Esophagus squamous epithelium (tissue), 5 donors: ENCODE measurements at places on chromosomes 12 and 14.

DNA sequence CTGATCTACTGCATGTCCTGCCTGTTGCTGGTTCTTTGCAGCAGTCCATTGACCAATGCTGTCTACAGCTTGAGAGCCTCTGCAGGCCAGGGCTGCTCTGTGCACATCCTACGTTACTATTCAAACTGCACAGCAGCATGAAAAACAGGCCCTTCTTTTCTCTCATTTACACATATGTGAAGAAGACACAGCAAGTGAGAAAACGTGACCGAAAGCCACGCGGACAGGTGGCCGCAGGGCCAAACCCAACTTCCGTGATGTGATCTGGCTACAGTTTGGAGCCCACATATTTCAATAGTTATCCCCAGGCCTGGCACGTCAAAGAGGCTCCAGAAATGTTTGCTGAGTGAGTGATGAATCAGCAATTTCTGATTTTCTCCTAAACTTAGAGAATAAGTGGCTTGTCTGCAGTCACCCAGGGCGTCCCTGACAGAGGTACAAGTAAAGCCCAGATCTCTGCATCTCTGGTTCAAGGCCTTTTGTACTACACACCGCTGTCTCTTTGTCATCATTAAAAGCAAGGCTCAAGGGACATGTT, 17.9 kb upstream of the TCL1B start:
- H3K4me1 ChIP-seq = no peaks in the 10 kb centered on the region
- no peak overlapping the region for H3K27ac ChIP-seq
- H3K4me3 ChIP-seq = no peak overlapping the region
- DNase-seq = no peak
- H3K36me3 ChIP-seq = no peaks in the 10 kb centered on the region
- no peaks in the 10 kb centered on the region for H3K27me3 ChIP-seq

DNA sequence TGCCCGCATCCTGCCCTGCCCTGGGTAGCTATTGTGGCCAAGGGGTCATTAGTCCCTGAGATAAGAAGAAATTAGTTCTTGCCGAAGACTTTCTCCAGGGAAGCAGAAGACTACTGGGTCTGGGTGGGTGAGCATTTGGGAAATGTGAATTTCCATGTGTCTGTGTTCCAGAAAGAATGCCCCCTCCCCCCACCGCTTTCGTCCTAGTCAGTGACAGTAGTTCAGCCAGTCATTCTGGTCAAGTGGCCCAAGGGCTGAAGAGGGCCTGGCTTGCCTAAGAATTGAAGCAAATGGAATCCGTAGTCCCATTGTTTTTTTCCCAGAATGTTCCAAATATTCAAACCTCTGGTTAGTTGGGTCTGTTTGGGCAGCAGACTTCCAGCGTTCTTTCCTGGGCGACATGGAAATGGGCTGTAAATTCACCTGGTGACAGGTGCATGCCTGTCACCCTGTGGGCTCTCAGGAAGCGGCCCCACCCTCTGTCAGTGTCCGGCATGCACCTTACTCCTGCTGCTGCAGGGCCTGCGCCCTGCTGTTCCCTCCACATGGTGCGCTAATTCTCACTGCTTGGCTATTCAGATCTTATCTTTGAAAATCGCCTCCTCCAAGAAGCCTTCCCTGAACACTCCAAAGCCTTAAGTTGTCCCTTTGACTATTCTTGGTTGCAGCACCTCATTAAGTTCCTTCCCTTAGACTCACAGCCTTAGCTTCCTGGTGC, 1.4 kb upstream of the RFLNA start:
- H3K4me3 ChIP-seq = no peak overlapping the region
- H3K27me3 ChIP-seq = peaks cover 3% of the 10 kb centered on the region
- H3K36me3 ChIP-seq = no peaks in the 10 kb centered on the region
- peaks cover 28% of the 10 kb centered on the region for H3K4me1 ChIP-seq
- no peak for DNase-seq

DNA sequence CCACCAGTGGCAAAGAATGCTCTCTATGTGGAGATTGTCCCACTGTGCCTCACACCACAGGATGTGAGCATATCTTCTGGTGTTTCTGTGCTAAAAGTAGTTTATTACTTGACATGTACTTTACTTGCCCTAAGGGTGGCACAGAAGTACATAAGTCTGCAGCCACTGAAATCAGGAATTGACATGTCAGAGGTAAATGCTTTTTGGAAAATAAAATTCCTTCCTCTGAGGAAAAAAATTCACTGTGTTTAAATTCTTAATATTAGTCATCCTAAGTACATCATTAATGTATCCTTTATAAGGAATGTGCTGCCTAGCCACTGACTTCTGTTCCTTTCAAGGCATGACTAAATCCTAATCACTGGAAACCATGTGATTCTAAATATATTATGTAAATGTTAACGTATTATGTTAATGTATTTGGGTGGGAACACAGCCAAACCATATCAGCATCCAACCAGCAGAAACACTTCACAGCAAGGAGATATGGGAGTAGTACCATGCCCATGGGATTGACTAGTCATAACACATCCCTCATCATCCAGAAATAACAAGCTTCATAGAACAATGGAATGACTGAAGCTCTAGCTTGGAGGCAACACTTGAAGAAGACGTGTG, 239.7 kb upstream of the PPFIA2 start:
- no peak for DNase-seq
- H3K27ac ChIP-seq = no peak overlapping the region
- no peaks in the 10 kb centered on the region for H3K27me3 ChIP-seq
- no peak overlapping the region for H3K4me3 ChIP-seq
- H3K4me1 ChIP-seq = no peaks in the 10 kb centered on the region

DNA sequence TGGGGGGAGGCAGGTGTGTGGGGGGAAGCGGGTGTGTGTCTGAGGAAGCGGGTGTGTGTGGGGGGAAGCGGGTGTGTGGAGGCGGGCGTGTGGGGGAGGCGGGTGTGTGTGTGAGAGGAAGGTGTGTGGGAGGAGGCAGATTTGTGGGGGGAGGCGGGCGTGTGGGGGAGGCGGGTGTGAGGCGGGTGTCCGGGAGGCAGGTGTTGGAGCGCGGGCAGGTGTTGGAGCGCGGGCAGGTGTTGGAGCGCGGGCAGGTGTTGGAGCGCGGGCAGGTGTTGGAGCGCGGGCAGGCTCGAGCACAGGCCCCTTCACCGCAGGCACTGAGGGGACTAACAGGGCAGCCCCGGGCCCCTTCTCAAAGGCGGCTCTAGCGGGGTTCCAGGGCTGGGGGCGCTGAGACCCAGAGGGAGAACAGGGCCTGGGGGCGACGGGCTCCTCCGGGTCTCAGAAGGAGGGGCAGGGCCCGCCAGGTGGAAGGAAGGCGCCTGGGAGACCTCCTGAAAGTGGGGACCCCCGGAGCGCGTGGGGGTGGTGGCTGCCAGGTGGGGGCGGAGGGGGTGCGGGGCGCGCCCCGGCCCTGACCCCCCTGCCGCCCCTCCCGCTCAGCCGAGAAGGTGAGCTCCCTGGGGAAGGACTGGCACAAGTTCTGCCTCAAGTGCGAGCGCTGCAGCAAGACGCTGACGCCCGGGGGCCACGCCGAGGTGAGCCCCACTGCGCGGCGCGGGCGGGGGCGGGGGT, 3.2 kb downstream of the CRIP2 start:
- peak; percentile 35 for DNase-seq
- peaks cover 68% of the 10 kb centered on the region for H3K4me1 ChIP-seq
- no peaks in the 10 kb centered on the region for H3K36me3 ChIP-seq
- H3K27me3 ChIP-seq = no peaks in the 10 kb centered on the region

- H3K27me3 ChIP-seq = no peaks in the 10 kb centered on the region
- peaks cover 10% of the 10 kb centered on the region for H3K4me1 ChIP-seq
- H3K4me3 ChIP-seq = no peak overlapping the region
- no peak for DNase-seq
Observed at GRCh38 chr14:103679351-103679750, 35.9 kb downstream of the XRCC3 start.

DNA sequence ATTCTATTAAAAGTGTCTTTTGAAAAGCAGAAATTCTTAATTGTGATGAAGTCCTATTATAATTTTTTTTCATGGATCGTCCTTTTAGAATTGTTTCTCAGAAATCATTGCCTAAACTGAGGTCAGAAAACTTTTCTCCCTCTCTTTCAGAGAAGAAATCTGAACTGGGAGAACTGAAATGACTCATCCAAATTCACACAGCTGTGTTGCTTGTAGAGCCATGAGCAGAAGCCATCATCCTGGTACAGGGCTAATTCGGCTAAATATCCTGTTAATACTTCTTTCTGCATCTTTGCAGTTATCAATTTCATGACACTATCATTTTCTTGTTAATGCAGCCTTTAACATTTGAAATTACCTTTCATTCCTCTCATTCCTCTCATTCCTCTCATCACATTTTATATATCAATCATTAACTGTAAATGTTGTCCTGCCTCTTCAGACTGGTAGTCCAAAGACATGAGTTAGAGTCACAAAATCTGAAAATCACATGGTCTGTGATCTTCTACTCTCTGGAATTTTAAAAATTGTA, 15.5 kb downstream of the SLC15A5 start:
- no peak overlapping the region for H3K4me3 ChIP-seq
- no peak overlapping the region for H3K27ac ChIP-seq
- H3K4me1 ChIP-seq = no peaks in the 10 kb centered on the region
- DNase-seq = no peak
- no peaks in the 10 kb centered on the region for H3K36me3 ChIP-seq

DNA sequence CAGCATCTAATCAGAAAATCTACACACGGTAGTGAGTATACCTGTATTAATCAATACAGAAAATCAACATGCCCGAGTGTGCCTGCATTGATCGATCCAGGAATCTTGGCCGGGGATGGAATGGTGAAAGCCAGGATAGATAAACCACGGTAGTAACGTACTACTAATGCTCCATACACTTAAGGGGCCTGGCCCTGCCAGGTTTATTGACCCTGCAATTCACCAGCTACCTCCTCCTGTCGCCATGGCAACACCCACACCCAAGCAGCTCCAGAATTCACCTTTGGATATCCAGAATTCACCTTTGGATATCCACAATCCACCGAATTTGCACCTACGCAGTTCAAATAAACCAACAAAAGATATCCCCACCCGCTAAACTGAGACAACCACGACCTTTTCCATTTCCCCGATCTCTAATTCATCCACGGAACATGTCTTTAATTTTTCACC, 14.8 kb upstream of the CALM1 start:
- H3K4me1 ChIP-seq = peaks cover 24% of the 10 kb centered on the region
- DNase-seq = no peak
- no peaks in the 10 kb centered on the region for H3K27me3 ChIP-seq
- H3K27ac ChIP-seq = peak overlapping the region; percentile 99
- peak overlapping the region; percentile 83 for H3K4me3 ChIP-seq
- no peaks in the 10 kb centered on the region for H3K36me3 ChIP-seq

- no peaks in the 10 kb centered on the region for H3K27me3 ChIP-seq
- H3K4me3 ChIP-seq = no peak overlapping the region
- no peak for DNase-seq
Observed at GRCh38 chr14:61451491-61451890, 130.1 kb downstream of the PRKCH start.

DNA sequence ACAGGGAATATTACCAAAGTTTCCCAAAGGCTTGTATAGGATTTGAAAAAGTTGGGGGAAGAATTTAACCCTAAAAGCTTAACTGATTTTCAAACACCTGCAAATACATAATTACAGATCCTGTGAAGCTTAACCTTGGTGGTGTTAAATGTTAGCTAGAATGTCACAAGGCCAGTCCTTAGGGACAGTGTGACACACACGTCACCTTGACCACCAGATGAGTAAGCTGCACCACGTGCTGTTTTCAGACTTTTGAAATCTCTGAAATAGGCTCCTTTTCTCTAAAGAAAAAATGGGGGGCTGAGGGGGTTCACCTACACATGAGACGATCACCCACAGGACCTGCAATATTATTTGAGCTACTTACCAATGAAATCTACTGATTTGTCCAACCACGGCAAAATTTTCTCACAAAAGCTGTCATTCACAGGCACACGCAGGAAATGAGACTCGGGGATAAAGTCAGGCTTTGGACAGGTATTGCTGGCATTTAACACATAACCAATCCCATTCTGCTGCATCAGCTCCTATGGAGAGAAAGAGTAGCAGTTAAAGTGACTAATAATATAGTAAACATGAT, 75.9 kb downstream of the DUSP16 start:
- H3K36me3 ChIP-seq = no peaks in the 10 kb centered on the region
- H3K27ac ChIP-seq = no peak overlapping the region
- no peak overlapping the region for H3K4me3 ChIP-seq
- H3K27me3 ChIP-seq = no peaks in the 10 kb centered on the region
- no peaks in the 10 kb centered on the region for H3K4me1 ChIP-seq
- DNase-seq = no peak

GRCh38 chr14:98103705-98104104, 1168.3 kb downstream of the BCL11B start:
- DNase-seq = no peak
- no peak overlapping the region for H3K4me3 ChIP-seq
- H3K4me1 ChIP-seq = no peaks in the 10 kb centered on the region
- H3K36me3 ChIP-seq = no peaks in the 10 kb centered on the region
- H3K27ac ChIP-seq = no peak overlapping the region

- H3K27ac ChIP-seq = no peak overlapping the region
- no peaks in the 10 kb centered on the region for H3K27me3 ChIP-seq
- H3K4me1 ChIP-seq = peaks cover 3% of the 10 kb centered on the region
- no peak overlapping the region for H3K4me3 ChIP-seq
- peaks cover under 1% of the 10 kb centered on the region for H3K36me3 ChIP-seq
Observed at GRCh38 chr12:105026411-105026810, 40.3 kb downstream of the NOPCHAP1 start.

GRCh38 chr12:14283489-14284144, 81.9 kb upstream of the ATF7IP start:
- no peak overlapping the region for H3K27ac ChIP-seq
- H3K36me3 ChIP-seq = no peaks in the 10 kb centered on the region
- H3K27me3 ChIP-seq = no peaks in the 10 kb centered on the region
- no peaks in the 10 kb centered on the region for H3K4me1 ChIP-seq

- H3K4me3 ChIP-seq = no peak overlapping the region
- peaks cover 16% of the 10 kb centered on the region for H3K4me1 ChIP-seq
- no peaks in the 10 kb centered on the region for H3K27me3 ChIP-seq
- no peak for DNase-seq
- H3K36me3 ChIP-seq = no peaks in the 10 kb centered on the region
Observed at GRCh38 chr14:93830753-93831461, 42.6 kb upstream of the PRIMA1 start.

DNA sequence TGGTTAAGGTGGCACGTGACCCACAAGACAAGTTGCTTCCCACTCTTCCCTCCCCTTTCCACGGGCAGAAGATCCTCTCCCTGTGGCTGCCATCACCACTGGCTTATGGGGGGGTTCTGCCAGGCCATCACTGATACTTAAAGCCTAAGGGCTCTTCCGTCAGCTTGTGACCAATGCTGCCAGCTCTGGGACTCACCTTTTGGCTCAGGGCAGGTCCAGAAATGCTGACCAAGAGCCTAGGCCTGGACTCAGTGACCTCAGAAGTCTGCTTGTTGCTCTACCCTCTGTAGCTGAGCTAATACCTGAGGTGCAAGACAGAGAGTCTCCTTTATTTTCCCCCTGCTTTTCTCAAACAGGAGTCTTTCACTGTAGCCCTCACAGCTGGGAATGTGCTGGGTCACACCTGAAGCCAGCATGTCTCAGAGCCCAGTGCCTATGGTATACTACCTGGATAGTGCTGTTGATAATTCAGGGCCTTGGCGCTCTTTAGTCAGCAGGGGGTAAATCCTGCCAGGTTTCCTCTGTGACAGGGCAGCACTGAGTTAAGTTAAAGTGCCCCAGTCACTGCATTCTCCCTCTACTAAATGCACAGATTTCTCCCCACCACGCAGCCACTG, 19.7 kb downstream of the FGD4 start:
- H3K27me3 ChIP-seq = no peaks in the 10 kb centered on the region
- DNase-seq = no peak
- no peak overlapping the region for H3K4me3 ChIP-seq
- peaks cover 27% of the 10 kb centered on the region for H3K4me1 ChIP-seq
- no peak overlapping the region for H3K27ac ChIP-seq
- H3K36me3 ChIP-seq = peaks cover 7% of the 10 kb centered on the region

GRCh38 chr12:41474001-41474400, 285.9 kb downstream of the PDZRN4 start:
- no peaks in the 10 kb centered on the region for H3K36me3 ChIP-seq
- no peak for DNase-seq
- no peak overlapping the region for H3K4me3 ChIP-seq
- no peaks in the 10 kb centered on the region for H3K27me3 ChIP-seq
- H3K27ac ChIP-seq = no peak overlapping the region
